HepG2 (cell line): ENCODE measurements at places on chromosomes 7 and 10.

- no peak for DNase-seq
These were observed 185.2 kb upstream of the DGKB start for GRCh38 chr7:15087771-15088170.

GRCh38 chr7:36217961-36218284 lies 64.9 kb downstream of the EEPD1 start:
- DNase-seq = no peak

GRCh38 chr10:103711351-103711994 lies 143.9 kb downstream of the SH3PXD2A start:
- no peak for DNase-seq

DNA sequence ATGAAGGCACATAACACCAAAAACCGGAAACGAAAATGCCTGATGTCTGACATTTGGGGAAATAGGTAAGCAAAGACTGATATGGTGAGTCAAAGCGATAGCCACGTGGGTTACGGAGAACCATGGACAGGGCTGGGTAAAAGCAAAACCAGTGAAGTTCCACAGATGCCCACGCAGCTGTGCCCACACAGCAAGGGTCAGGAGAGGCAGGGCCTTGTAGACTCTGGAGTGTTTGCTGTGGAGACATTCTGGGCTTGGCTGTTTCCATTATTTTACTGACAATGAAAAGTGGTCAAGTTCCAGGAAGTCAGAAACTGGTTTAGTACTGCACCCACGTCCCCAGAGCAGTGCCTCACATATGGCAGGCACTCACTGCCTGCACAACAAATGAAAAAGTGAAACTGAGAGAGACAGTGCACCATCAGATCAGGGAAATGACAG lies 148.7 kb downstream of the ZMYND11 start:
- no peak for DNase-seq

- DNase-seq = no peak
These were observed 253.3 kb downstream of the TNS3 start for GRCh38 chr7:47328392-47329319.
